CD4-positive, alpha-beta memory T cell (primary cell): ENCODE measurements at places on chromosomes 16 and 17. TPM values are rescaled to one million over a fixed set of nuclear protein-coding genes. Genes with fewer than 3 reads are reported as not detected.

TXNDC17 gene
- total RNA-seq = 17.0 TPM

ZNF174 gene
- 17.9 TPM for total RNA-seq

MYH1 gene
- total RNA-seq = not detected

ZNF19 gene
- total RNA-seq = 9.3 TPM

ITGB4 gene
- 1.2 TPM for total RNA-seq

ITGAL gene
- total RNA-seq = 657 TPM

RHOT1 gene
- 26.9 TPM for total RNA-seq

DNA sequence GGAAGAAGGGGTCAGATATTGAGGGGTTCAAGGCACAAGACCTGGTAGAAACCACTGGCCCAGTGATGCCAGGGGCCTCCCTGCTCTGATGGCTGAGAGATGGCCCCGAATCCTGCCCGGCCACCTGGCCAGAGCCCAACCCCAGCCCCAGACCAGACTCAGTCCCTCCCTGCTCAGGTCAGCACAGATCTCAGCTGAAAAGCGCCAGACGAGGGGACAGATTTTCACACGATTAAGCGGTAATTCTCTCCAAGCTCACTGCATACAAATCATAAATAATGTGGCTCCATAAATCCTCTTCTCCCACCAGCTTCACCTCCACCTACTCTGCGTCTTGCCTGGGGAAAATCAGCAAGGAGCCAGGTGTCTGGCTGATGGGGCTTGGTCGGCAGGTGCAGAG is 57.1 kb downstream of the ENGASE start:
- no peak overlapping the region for H3K27ac ChIP-seq
- no peaks in the 10 kb centered on the region for H3K4me1 ChIP-seq
- no peak for DNase-seq
- no peaks in the 10 kb centered on the region for H3K36me3 ChIP-seq
- H3K4me3 ChIP-seq = no peak overlapping the region
- no peaks in the 10 kb centered on the region for H3K27me3 ChIP-seq

DNA sequence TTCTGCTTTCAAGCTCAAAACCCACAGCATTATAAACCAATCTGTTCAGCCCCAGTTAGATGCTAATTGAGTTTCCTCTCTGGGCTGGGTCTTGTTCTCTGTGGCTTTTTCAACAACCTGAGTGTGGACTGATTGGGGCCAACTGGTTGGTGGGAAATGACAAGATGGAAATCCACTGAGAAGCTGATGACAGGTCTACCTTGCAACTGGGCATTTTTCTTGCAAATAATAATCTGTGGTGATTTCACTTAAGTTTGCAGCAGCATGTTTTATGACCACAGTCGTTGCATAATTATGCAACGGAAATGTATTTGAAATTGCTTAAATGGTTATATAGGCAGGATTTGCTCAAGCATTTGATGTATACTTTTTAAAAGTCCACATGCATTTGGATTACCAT is 69.9 kb downstream of the AKAP1 start:
- no peak overlapping the region for H3K4me3 ChIP-seq
- H3K27ac ChIP-seq = no peak overlapping the region
- no peaks in the 10 kb centered on the region for H3K36me3 ChIP-seq
- no peaks in the 10 kb centered on the region for H3K27me3 ChIP-seq
- DNase-seq = no peak

DNA sequence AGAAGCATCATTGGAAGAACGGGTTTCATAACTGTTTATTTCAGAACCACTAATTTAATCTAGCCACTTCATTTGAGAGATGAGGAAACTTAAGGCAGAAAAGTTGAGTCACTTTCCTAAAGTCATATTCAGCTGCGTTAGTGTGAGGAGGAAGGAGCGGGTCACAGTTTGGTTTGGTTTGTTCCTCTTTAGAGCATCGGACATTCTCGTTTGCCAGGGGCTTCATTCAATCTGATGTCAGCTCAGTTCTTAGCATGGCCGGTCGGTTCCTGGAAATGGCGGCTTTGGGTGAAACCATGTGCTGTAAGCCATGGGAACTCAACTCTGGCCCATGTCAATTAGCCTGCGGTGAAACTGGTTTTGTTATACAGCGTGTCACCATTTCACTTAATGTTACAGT is 186.5 kb downstream of the LGALS9B start:
- peaks cover 21% of the 10 kb centered on the region for H3K4me1 ChIP-seq
- H3K4me3 ChIP-seq = no peak overlapping the region
- H3K36me3 ChIP-seq = no peaks in the 10 kb centered on the region
- no peaks in the 10 kb centered on the region for H3K27me3 ChIP-seq
- H3K27ac ChIP-seq = no peak overlapping the region

GRCh38 chr16:11350921-11351335 is 5.7 kb downstream of the RMI2 start:
- DNase-seq = no peak
- no peaks in the 10 kb centered on the region for H3K36me3 ChIP-seq
- peaks cover 29% of the 10 kb centered on the region for H3K4me1 ChIP-seq

- no peaks in the 10 kb centered on the region for H3K36me3 ChIP-seq
- H3K27me3 ChIP-seq = no peaks in the 10 kb centered on the region
- no peak overlapping the region for H3K4me3 ChIP-seq
- H3K27ac ChIP-seq = no peak overlapping the region
Observed at GRCh38 chr16:53973021-53973420, 269.1 kb downstream of the FTO start.

DNA sequence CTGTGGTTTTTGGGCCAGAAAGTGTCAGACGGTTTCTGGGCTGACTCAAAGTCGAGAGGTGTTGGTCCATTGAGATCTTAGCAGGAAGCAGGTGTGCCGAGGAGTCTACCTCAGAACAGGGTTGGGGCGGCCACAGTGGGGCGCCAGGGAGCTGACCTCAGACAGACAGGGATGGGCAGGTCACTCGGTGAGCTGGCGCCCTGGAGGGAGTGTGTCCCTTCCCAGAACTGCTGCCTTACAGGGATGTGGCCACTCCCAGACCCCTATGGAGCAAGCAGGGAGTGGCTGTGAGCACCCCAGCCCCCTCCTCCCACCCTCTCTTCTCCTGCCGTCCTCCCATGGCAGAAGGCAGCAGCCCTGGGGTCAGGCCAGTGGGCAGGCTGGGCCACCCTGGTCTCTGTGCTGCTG is 14.0 kb upstream of the DPEP1 start:
- no peak overlapping the region for H3K4me3 ChIP-seq
- no peak for DNase-seq
- H3K27me3 ChIP-seq = no peaks in the 10 kb centered on the region
- no peak overlapping the region for H3K27ac ChIP-seq
